ENCODE measurements at places on chromosomes 13 and 19. TPM values are rescaled to one million over a fixed set of nuclear protein-coding genes. Genes with fewer than 3 reads are reported as not detected.

Gene NCAN
- polyA plus RNA-seq = 0.13 TPM

Gene ZNF135
- polyA plus RNA-seq = 19.9 TPM

Gene C2CD4C
- polyA plus RNA-seq = 2.0 TPM

Gene MED26
- polyA plus RNA-seq = 7.6 TPM

Gene RDH8
- polyA plus RNA-seq = not detected

DNA sequence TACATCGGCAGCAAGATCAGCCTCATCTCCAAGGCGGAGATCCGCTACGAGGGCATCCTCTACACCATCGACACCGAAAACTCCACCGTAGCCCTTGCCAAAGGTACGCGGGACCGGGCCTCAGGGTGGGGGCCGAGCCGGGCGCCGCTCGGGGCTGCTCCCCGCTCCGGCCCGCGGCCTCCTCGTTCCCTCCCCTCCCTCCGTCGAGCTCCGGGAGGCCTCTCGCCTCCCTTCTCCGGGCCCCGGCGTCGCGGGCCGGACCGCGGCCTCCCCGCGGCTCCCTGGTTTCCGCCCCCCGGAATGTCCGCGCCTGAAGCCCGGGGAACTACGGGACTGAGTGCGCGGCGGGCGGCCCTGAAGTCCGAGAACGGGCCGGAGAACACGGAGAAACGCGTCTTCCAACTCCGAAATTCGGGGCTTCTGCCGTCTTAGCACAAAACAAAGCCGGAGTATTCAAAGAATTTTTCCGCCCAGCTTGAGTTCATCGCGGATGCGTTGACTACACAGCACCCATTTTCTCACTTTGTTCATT is 423 bp downstream of the LSM14A start:
- no peak for DNase-seq

- no peak for DNase-seq
Observed at GRCh38 chr13:41259875-41260501, 3.4 kb downstream of the MTRF1 start.

GRCh38 chr19:19578252-19578651 is 40.2 kb downstream of the CILP2 start:
- no peak for DNase-seq

DNA sequence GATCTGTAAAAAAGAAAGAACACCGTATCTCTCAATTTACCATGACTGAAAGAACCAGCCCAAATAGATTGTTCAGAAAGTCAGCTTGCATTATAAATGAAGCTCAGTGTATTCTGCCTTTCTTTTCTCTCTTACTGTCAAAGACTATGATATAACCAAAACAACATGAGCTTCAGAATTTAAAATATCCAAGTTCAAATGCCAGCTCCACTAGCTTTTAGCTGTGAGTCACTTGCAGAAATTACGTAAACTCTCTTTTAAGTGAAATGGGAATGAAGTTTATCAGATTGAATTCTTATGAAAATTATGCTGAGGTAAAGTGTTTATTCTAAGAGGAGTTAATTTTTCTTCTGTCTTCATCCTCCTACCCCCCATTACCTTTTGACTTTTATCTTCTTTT is 20.0 kb upstream of the POSTN start:
- DNase-seq = no peak

DNA sequence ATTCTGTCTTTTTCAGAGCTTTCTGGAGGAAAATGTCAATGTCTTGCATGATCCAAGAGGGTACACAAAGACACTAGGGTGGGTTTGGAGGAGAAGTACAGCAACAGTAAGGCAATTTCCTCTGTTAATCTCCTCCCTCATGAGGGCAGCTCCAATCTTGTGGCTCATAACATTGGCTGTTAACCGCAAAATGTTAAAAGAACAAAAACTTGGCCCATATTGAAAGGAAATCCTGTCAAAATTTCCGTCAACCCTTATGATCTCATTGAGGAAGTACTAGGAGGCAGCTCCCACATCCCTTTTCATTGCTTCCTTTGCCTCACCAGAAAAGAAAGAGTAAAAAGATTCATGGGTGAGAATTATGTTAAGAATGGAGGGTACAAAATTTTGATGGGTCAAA is 11.6 kb downstream of the OXGR1 start:
- no peak for DNase-seq

DNA sequence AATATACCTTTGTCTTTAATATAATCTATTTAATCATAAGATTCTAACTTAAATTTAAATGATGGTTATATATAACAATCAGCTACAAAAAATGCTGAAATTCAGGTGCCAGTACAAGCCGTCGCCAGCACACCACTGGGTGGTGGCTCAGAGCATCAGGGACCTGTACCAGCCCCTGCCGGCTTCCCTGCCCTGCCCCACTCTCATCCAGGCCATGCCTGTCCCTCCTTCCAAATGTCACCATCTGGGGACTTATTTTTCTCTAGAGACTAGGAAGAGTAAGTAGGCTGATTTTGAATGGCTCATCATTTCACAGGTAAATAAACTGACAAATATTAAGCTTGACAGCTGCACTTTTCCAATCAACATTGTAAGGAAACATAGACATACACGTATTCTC is 1.6 kb downstream of the METTL21C start:
- DNase-seq = no peak

DNA sequence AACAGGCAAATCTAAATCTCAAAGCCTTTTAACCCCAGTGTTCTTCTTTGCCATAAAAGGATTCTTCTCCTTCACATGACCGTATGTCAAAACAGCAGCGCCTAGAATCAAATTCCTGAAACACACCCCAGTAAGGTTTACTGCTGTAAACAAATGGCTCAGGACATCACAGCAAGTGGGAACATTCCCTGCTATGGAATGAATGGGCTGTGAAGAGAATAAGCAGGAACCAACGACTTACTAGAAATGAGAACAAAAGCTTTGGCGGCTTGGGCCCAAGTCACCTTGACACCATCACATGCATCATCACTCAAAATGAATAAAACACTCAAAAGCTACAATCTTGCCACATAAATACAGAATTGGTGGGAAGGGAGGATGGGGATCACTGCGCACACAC is 80.4 kb upstream of the SPATA13 start:
- DNase-seq = no peak

- DNase-seq = no peak
Observed at GRCh38 chr19:6680141-6680540, 10.2 kb upstream of the TNFSF14 start.

- no peak for DNase-seq
Observed at GRCh38 chr13:50130123-50130946, 115.1 kb downstream of the KCNRG start.

GRCh38 chr13:113187263-113187669 is 21.2 kb downstream of the PCID2 start:
- DNase-seq = no peak

DNA sequence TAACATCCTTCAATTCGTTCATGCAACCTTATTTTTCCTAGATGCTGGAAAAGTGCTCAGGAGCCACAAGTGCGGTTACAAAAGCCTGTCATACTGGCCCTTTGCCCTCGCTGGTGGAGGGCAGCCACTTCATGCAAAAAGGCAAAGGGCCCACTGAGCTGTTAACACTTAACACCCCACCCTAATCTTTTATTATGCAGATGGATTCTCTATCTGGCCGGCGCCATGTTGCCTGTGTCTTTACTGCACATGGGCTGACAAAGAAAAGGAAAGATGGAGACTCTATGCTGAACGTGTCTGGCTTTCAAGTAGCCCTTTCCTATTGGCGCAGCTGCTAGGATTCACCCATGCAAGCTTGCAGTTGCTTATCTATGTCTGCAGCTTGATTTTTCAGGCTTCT is 10.8 kb downstream of the OR7D2 start:
- no peak for DNase-seq
